Fibroblast of skin of scalp (primary cell): ENCODE measurements at places on chromosomes 4 and X.

DNA sequence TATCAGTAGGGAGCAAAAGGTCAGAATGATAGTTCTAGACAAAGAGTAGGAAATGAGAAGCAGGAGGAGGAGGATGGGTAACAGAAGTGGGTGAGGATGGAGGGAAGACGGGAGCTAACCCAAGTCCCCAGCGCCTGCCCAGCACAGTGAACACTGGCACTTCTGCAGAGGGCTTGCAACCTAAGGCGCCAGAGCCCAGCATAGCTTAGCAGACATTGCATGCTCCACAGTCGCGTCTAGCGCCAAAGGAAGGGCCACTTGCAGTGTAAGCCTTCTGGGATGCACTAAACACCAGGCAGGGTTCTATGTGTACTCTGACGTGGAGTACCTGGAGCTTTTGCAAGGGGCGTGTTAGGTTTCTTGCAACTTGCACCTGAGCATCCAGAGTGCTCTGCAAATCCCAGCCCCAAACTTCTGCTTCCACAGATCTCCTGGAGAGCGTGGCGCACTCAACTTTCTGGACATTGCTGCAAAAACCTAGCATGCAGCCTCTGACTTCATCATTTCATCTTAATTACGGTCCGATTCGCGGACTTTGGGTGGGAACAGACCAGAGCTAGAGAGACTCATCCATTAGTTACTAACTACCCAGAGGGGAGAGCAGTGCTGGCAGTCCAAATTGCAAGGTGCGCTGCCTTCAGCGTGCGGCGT, 46.5 kb upstream of the NKAP start:
- no peak for DNase-seq

DNA sequence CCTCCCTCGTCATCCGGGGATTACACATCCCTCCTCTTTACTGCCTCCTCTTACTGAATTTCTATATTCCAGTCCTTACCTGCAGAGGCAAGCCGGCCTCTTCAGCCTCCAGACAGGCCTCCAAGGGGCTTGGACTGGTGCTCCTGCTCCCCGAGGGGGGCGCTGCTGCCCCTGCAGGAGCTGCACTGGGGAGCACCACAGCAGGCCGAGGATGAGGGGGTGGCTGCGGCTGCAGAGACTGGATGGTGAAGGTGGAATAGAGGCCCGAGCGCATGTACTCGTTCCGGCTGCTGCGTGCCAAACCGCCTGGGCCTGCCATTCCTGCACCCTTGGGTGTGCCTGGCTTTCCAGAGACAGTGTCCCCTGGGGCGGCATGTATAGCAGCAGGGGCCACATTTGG, 9.1 kb upstream of the CFP start:
- DNase-seq: no peak

DNA sequence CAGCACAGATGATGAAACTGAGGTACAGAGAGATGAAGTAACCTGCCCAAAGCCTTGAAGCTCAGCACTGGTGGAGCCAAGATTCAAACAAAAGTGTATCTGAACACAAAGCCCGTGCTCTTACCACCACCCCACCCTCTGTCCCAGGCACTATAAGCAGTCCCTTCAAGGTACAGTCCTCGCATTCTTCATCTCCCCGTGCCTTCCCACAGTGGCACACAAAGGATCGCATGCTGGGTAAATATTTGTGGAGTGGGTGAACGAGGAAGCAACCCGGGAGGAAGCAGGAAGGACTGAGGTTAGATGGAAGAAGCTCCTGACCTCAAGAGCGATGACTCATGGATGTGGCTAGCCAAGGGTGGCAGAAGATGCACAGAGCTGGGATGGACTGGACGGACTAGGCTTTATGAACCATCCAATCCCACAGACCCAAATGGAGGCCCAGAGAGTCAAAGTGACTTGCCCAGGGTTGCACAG, 18.4 kb downstream of the IQSEC2 start:
- DNase-seq: peak; percentile 61

DNA sequence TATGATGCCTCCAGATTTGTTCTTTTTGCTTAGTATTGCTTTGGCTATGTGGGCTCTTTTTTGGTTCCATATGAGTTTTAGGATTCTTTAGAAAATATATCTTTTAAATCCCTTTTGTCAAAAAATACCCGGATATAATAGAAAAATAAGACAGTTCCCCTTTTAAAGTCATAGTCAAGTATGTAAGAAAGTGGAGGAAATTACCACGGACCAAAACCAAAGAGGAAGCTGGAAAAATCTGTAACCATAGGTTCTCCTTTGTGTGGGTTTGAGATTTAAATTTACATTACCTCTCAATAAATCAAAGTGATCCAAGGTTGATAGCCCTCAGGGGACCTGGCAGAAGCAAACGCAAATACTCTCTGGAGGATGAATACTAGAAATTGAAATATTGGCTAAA, 58.3 kb upstream of the PACRGL start:
- DNase-seq: no peak

GRCh38 chrX:24203072-24203808, 53.7 kb downstream of the ZFX start:
- DNase-seq: no peak

DNA sequence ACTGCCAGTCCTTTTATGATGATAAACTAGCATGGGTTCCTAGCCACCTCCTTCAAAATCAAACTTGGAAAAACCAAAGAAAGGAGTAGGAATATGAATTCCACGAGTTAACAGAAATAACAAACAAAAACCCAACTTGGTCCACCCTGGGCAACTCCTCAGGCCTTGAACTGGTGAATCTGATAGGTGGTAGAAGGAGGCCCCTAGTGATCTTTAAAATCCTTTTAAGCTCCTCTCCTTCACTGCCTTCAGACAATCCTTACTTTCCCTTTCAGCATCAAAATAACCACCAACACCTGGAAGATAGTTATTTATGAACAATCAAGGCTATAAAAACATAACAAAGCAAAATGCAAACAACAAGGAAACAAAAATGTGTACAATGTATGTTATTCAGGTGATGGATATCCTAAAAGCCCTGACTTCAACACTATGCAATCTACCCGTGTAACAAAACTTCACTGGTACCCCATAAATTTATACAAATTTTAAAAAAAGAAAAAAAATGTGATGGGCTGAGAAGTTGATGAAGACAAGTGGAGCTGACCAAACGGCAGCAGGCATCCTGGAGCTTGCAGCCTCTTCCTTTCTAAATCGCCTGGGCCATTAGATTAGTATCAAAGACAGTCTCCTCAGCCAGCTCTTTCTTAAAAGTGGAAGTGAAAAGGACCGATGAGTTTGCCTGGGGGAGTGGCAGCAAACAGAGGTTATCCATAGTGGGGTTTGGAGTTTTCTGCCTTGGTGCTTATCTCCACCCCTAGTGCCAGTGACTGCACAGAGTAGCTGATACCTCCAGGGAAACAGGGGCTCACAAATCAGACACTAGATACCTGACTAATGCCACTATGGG, 179.6 kb downstream of the TMA16 start:
- no peak for DNase-seq

GRCh38 chr4:16066586-16067128, 17.2 kb downstream of the PROM1 start:
- no peak for DNase-seq
